Spleen (tissue), 13 donors: ENCODE measurements at places on chromosomes 3 and 15. TPM values are rescaled to one million over a fixed set of nuclear protein-coding genes. Genes with fewer than 3 reads are reported as not detected.
A peak's percentile ranks its signal among the peaks of the same experiment; 100 is the strongest.

Gene LMCD1
- 81.5 TPM for total RNA-seq

Gene CNTN3
- total RNA-seq: 2.3 TPM

Gene MFSD1
- total RNA-seq: 92.9 TPM

Gene CTDSPL
- 31.4 TPM for total RNA-seq

Gene CASR
- 1.5 TPM for total RNA-seq

Gene CSPG5
- not detected for total RNA-seq

Gene BOC
- total RNA-seq: 21.7 TPM

Gene COLQ
- 5.4 TPM for total RNA-seq

Gene ANKRD34C
- not detected for total RNA-seq

Gene MKRN3
- total RNA-seq: not detected

DNA sequence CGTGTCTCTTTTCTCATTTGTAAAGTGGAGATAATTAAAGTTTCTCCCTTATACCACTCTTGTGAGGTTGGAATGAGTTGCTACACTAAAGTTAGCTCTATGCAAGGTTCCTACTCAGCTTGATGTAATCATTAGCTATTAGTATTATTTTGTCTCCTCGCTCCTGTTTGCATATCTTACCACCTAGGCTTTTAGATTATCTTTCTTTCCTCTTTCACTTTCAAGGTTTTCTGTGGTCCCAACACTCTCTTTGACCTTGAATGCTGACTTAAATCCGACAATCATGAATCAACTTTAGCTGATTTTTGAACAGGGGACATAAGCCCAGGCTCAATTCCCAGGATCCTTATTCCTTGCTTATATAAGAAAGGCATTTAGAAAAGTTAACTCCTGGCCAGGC is 769.7 kb upstream of the GRM7 start:
- DNase-seq: no peak
- no peak overlapping the region for H3K4me3 ChIP-seq
- no peaks in the 10 kb centered on the region for H3K36me3 ChIP-seq
- no peaks in the 10 kb centered on the region for H3K4me1 ChIP-seq
- H3K27me3 ChIP-seq: no peaks in the 10 kb centered on the region

DNA sequence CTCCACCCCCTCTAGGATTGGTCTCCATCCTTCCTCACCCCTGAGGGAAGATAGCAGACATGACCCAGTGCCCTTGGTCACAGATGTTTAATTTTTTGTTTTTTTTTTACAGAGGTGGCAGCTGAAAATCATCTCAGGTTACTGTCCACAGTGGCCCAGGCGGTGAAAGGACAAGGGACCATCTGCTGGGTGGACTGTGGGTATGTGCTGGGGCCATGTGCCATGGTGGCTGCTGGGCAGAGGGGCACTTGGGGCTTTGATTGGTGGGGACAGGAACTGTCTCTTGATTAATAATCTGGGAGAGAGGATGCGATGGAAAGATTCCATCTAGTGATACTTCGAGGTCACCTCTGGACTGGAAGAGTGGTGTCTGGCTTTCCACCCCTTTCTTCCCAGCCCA is 25.4 kb downstream of the PDIA5 start:
- DNase-seq: peak; percentile 58
- H3K4me1 ChIP-seq: peaks cover 17% of the 10 kb centered on the region
- H3K36me3 ChIP-seq: no peaks in the 10 kb centered on the region
- no peaks in the 10 kb centered on the region for H3K27me3 ChIP-seq

DNA sequence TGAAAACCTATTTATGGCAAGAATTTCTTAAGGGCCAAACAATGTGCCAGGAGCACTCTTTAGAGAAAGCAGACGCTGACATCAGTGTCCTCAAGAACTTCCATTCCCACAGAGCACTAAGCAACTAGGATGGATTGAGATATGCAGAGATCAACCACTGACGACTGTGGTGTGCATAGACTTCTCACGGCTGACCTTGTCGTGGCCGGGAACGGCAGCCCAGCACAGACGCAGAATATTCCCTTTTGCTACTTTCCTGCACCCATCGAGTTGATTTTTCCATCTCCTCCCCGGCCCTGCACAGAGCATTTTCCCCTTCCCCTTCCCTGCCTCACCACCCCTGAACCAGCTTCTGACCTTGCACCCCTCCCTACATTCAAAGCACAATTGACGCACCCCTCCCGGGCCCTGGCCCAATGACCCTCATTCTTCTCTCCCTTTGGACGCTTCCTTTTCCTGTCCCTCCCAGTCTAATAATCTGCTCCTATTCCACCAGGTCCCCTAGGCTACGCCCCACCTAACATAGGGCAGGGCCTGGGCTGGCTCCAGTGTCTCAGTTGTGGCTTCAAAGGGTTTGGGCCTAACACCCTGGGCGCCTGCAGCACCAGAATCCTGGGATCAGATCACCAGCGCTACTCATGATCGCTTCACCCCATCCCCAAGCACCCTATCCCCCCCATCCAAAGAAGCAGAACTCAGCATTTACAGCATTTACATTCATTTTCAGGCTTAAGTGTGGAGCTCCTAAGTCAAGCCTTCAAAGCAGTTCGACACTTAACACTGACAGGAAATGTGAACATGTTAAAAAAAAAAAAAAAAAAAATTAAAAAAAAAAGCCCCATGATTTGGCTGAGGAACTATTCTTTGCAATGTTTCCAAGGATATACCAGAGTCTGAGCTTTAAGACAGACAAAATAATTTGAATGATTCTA is 151.2 kb downstream of the FOXP1 start:
- DNase-seq: peak; percentile 82
- no peaks in the 10 kb centered on the region for H3K27me3 ChIP-seq
- peaks cover 68% of the 10 kb centered on the region for H3K4me1 ChIP-seq
- H3K36me3 ChIP-seq: no peaks in the 10 kb centered on the region
- no peak overlapping the region for H3K4me3 ChIP-seq

DNA sequence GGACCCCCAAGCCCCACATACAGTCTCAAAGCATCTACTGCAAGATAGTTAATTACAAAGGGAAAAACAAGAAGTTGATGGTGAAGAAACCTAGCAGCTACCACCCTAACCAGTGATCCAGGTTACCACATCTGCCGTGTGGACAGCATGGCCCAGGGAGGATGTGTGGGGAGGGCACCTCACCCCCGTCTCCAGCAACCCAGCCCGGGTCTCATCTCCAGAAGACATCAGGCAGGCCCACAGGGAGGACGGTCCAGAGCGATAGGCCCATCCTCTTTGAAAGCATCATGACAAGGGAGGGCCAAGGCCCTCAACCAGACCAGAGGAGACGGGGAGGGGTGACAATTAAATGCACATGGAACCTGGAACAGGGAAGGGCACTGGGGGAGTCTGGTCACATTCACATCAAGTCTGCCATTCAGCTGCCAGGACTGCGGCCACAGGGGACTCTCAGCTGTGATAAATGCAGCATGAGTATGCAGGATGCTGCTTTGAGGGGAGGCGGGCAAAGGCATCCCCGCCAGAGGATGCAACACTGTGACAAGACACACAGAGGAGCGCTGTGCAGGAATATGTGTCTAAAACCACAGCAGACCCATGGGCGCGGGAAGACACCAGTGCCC is 18.8 kb downstream of the ZXDC start:
- no peaks in the 10 kb centered on the region for H3K27me3 ChIP-seq
- no peak overlapping the region for H3K4me3 ChIP-seq
- H3K27ac ChIP-seq: peak overlapping the region; percentile 17
- peaks cover 74% of the 10 kb centered on the region for H3K36me3 ChIP-seq
- peaks cover 46% of the 10 kb centered on the region for H3K4me1 ChIP-seq

DNA sequence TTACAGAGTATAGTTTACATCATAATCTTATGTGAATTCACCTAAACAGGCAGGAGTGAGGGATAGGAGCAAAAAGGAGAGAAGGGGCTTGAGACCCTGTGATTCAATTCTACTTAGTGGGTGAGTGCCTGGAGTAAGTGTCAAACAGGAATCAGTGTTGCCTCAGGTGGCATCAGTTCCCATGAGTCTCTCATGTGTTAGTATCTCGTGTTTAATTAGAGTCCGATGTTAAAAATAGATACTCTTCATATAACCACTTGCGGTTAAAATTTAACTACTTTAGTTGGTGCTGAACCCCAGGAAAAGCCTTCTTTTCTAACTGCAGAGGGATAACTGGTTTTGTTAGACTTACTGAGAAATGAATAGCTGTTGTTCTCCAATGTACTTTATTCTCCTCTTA is 251.5 kb downstream of the SUCLG2 start:
- no peaks in the 10 kb centered on the region for H3K27me3 ChIP-seq
- no peak overlapping the region for H3K27ac ChIP-seq
- no peaks in the 10 kb centered on the region for H3K4me1 ChIP-seq
- no peak overlapping the region for H3K4me3 ChIP-seq
- peaks cover 73% of the 10 kb centered on the region for H3K36me3 ChIP-seq

DNA sequence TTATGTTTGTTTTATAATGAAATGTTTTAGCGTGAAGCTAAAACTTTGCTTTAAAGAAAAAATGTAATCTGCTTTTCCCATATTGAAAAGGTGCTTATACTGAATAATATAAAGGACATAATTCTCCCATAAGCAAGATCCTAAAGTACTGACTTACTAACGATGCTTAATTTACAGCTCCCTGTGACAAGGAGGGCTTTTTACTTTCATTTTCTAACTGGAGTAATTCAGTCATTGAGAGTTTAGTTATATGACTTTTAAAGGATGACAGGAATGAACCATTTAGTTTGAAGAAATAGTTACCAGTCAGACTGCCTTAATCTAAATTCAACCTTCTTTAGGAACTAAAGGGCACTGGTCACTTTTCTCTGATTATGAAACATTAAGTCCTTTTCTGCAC is 19.3 kb upstream of the ZPLD1 start:
- no peak overlapping the region for H3K4me3 ChIP-seq
- DNase-seq: no peak
- no peak overlapping the region for H3K27ac ChIP-seq

DNA sequence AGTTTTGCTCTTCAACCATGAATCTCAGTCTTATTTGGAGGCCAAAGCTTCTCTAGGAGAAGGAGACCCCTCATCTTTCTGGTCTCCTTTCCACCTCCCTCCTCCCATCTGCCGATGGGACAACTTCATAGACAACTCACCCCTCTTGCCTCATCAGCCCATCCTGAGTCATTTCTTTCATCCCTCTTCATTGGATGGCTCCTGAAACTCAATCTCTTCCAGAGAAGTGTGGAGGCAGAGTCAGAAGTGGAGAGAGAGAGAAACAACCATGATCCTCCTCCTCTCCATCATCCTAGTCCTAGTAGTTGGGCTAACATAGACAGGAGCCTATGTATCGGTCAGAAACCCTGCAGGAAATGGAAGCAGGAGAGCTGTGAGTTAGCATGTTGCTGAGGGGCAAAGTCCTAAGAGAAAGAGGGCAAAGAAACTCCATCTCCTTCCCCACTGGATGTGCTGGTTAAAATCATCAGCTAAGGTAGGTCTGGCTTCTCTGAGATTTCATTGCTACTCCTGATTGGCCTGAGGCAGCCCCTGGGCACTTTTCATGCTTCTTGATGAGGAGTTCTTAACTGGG is 21.3 kb upstream of the HCN4 start:
- no peak for DNase-seq
- H3K4me1 ChIP-seq: no peaks in the 10 kb centered on the region
- no peaks in the 10 kb centered on the region for H3K36me3 ChIP-seq

GRCh38 chr3:42301446-42302175 is 35.6 kb upstream of the CCK start:
- peaks cover 3% of the 10 kb centered on the region for H3K4me1 ChIP-seq
- H3K27ac ChIP-seq: no peak overlapping the region
- DNase-seq: no peak
- H3K4me3 ChIP-seq: no peak overlapping the region
- H3K36me3 ChIP-seq: no peaks in the 10 kb centered on the region
- H3K27me3 ChIP-seq: no peaks in the 10 kb centered on the region

DNA sequence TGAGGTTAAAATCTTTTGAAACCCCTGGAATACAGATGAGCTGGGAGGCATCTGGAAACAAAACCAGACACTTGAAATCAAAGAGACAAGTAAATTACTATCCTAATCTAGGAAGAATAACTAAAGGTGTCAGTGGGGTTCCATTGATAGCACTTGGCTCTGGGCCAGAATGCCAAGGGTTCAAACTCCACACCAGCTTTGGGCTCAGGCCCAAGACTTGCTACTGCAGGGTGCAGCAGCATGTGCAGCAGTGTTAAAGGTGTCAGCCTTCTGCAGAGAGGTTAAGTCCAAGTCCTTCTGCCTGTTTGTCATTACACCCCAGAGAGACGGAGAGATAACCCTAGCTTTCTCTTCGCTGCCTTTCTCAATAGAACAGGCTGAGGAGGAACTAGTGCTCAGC is 273.9 kb downstream of the TIGIT start:
- H3K36me3 ChIP-seq: peaks cover 5% of the 10 kb centered on the region
- H3K27me3 ChIP-seq: no peaks in the 10 kb centered on the region
- H3K27ac ChIP-seq: no peak overlapping the region
- no peak overlapping the region for H3K4me3 ChIP-seq
- no peaks in the 10 kb centered on the region for H3K4me1 ChIP-seq

- H3K4me3 ChIP-seq: no peak overlapping the region
- peak; percentile 92 for DNase-seq
- no peaks in the 10 kb centered on the region for H3K36me3 ChIP-seq
- H3K27ac ChIP-seq: peak overlapping the region; percentile 55
Measured at GRCh38 chr15:40048211-40048792, 9.3 kb upstream of the SRP14 start.

GRCh38 chr15:45855210-45855906 is 220.5 kb downstream of the SQOR start:
- H3K27me3 ChIP-seq: no peaks in the 10 kb centered on the region
- no peak overlapping the region for H3K4me3 ChIP-seq
- H3K4me1 ChIP-seq: no peaks in the 10 kb centered on the region
- no peak for DNase-seq
- no peaks in the 10 kb centered on the region for H3K36me3 ChIP-seq
- H3K27ac ChIP-seq: no peak overlapping the region

DNA sequence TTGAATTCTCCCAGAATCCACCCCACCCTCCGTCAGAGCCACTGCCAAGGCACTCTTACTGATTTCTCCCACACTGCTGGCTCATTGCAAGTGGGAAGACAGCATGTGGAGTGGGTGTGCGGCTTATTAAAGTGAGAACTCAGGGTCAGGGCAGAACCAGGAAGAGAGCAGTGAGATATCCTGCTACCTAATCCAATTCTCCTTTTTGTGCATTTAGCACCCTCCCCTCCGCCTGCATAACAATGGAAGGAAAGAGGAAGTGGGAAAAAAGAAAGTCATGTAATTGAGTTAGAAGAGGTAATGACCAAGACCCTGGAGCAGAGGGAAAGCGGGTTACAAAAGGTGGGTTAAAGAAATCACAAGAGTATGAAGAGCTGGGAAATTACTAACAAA is 27.8 kb upstream of the PIK3CB start:
- peak overlapping the region; percentile 82 for H3K27ac ChIP-seq
- H3K27me3 ChIP-seq: no peaks in the 10 kb centered on the region
- H3K4me3 ChIP-seq: no peak overlapping the region
- no peaks in the 10 kb centered on the region for H3K36me3 ChIP-seq
- peak; percentile 39 for DNase-seq
- H3K4me1 ChIP-seq: peaks cover 26% of the 10 kb centered on the region
